ENCODE measurements at places on chromosomes 13 and 19.

DNA sequence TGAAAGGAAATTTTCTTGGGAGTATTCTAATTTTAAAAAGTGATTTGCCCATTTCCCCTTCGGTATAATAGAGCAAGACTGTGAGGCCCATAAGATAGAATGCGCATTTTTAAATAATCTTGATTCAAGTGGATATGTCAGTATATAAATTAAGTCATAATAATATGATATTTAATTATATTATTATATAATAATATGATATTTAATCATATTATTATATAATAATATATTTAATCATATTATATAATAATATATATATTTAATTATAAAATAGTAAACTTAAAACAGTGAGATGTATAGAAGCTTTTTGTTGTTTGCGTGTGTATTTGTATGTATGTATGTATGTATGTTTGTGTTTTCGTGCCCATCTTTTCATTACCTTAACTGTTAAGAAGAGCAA is 682.5 kb downstream of the PCDH9 start:
- no peak for DNase-seq

GRCh38 chr13:23778002-23778652 is 111.1 kb downstream of the MIPEP start:
- DNase-seq = no peak

DNA sequence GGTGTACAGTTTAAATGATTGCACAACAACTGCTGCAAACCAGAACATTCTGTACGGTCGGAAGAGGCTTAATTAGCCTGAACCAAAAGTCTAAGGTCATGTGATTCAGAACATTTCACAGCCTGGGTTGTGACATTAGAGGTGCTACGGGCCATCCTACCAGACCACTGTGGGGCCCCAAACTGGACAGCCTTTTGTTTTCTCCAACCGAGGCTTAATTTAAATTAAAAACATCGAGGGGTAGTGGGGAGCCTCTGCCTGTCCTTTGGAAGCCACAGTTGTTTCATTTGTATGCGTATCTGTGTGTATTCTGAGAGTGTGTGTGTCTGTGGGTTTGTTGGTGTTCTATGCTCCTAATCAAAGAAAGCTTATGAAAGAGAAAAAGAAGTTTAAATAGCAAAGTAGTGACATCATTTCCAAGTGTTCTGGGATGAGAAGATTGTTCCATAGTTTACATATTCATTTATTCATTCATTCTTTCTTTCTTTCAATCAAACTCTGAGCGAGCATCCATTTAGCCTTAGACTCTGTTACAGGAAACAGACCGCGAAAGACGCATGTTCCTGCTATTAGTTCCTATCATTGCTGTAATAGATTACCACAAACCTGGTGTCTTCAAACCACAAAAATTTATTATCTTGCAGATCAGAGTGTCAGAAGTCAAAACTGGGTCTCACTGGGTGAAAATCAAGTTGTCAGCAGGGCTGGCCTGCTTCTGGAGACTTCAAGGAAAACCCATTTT is 444.8 kb downstream of the FOXO1 start:
- DNase-seq = peak; percentile 42

DNA sequence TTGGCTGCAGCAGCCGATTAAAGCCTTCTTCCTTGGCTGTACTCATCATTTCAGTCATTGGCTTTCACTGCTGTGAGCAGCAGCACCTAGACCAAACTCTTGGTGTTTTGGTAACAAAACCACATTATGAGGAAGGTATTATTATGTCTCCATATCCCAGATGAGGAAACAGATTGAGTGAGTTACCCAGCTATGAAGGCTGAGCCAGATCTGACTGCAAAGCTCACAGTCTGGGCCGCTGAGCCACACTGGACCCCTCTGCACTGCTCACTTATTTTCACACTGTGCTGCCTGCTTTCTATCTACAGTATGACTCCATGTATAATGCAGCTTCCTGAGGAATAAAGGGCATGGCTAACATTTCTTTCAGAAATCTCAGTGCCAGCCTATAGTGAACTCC is 24.5 kb downstream of the CRYL1 start:
- no peak for DNase-seq

Measured in stimulated activated CD4-positive, alpha-beta T cell treated with anti-CD3 and anti-CD28 coated beads, Interleukin-1b, Interleukin-23, amount 100 ng/mL, for 48 hours (primary cell).